Activated T-cell treated with anti-CD3 and anti-CD28 coated beads for 48 hours (primary cell): ENCODE measurements at places on chromosomes 2 and 18.

- no peak for DNase-seq
Observed at GRCh38 chr2:169819106-169819505, 5.6 kb downstream of the METTL5 start.

DNA sequence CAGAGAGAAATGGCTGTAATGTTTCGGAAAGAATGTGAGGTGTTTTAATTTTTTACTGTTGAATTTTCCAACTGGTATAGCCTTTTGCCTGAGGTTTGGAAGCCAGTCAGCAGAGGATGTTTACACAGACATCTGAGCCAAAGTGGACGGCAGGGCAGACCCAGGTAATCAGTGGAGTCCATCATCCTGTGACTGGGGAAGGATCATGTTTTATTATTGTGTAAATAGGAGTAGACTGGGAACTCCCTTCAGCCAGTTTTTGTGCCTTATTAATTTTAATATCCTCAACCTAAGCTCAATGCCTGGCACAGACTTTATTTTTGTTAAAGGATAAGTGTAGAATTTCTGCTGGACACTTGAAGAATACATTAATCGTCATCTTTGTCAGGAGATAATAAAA, 142.0 kb upstream of the GAREM1 start:
- no peak for DNase-seq

DNA sequence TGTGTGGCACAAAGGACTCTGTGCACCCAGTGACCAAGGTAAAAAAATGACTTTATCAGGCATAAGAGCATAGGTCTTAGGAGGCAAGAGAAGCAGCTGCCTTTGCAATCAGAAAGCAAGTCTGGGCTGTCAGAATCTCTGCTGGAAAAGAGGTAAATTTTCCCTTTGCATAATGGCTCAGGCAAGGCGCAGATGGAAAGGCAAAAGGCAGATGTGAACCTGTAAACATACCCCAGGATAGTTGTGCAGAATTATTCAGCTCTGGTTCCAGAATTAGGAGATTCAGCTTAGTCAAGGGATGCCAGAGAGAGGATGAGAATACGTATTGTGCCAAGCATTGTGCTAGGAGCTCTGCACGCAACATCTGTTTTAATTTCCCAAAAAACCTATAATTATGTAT, 258.7 kb downstream of the CLIP4 start:
- no peak for DNase-seq

- DNase-seq = peak; percentile 93
Observed at GRCh38 chr18:57630002-57630753, 8.5 kb upstream of the NARS1 start.

- no peak for DNase-seq
Observed at GRCh38 chr2:47485177-47485576, 82.2 kb downstream of the MSH2 start.

- no peak for DNase-seq
Observed at GRCh38 chr2:86107031-86107430, 996 bp downstream of the PTCD3 start.
